Right kidney (tissue), 9 donors: ENCODE measurements at places on chromosomes 13 and 19.

GRCh38 chr13:60018536-60018935 lies 145.2 kb downstream of the DIAPH3 start:
- no peak for DNase-seq

GRCh38 chr19:29098863-29099481 lies 114.0 kb downstream of the UQCRFS1 start:
- DNase-seq = no peak

DNA sequence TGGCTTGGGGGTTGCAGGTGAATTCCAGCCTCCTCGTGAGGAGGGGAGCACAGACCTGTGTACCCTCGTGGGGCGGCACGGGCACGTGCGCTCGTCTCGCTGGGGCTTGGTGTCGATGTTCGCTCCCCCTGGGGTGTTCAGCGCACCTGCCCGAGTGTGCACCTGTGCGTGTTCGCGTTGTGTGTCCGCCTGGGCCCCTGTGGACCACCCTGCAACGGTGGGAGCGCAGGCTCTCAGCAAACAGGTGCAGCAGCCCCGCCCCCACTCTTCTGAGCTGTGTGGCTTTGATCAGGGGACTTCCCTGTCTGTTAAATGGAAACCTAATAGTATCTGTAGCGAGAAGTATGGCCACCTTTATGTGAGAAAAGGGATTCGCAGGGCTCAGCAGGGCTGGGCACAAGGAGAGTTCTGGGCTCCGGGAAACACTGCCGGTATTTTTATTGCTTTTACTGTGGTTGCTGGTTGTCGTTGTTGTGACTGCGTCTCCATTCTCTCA lies 549 bp downstream of the SMIM17 start:
- no peak for DNase-seq

- DNase-seq = no peak
Measured at GRCh38 chr19:1765904-1766799, 12.8 kb downstream of the ONECUT3 start.
